Panc1 (cell line): ENCODE measurements at places on chromosomes 3 and 15.

GRCh38 chr3:16888785-16889607, 4.2 kb downstream of the PLCL2 start:
- DNase-seq: no peak

DNA sequence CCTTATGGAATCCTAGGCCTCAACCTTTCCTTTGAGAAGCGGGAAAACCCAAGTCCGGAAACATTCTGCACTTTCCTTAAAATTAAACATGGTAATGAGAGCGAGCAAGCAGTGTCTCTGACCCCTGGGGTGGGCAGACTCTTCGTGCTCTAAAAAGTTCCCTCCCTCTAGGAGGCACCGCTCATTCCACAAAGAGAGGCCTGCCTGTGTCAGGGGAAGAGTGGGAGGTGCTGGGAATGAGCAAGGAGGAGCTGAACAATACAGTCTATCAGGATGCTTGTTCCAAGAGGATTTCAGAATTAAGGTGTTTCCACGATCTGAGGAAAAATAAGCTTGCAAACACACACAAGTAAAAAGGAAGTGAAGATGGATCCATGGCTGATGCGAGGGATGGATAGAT, 6.0 kb upstream of the RLBP1 start:
- DNase-seq: no peak

GRCh38 chr3:43180027-43180426, 74.1 kb upstream of the POMGNT2 start:
- DNase-seq: no peak

DNA sequence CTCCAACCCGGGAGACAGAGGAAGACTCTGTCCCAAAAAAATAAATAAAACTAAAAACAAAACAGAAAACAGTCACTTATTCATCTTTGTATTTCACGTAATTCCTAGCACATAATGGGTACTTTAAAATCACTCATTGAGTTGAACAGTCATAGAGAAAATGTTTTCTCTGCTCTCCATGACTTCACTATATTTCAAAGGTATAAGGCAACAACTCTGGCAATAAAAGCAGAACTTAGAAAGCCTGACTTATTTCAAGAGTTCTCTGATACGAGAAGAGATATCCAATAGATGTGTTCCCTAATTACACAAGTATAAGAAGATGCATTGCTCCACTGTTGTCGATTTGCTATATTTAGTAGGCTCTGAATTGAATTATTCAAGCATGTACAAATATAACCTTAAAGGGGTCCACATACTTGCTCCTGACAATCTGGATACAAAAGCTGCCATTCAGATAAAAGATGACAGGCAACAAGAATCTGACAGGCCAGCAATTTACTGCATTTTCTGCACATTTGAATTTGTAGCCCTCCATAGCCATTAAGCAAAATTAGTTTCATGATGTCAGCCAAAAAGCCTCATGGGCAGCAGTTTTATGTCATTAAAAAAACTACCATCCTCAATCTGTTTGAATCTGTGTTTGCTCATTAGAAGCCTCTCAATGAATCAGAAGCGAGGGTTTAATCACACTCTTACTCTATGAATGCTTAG, 47.9 kb downstream of the PEAK1 start:
- DNase-seq: no peak

DNA sequence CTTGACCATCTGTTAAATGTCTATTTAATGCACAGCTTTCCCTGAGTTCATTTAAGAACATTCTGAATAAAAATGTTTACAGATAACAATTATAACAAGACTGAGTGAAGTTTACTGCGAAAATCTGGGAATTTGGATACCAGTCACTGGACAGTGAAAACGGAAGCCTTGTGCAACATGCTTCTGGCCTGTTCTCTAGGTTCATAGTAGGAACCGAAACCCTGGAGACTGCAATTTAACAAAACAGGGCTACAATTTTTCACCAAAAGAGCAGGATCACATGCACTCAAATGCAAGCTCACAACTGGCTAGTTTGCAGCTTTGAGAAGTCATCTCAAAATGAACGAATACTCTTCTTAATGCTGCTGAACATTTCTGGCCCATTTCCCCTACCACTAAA, 435.9 kb downstream of the NR2F2 start:
- no peak for DNase-seq

DNA sequence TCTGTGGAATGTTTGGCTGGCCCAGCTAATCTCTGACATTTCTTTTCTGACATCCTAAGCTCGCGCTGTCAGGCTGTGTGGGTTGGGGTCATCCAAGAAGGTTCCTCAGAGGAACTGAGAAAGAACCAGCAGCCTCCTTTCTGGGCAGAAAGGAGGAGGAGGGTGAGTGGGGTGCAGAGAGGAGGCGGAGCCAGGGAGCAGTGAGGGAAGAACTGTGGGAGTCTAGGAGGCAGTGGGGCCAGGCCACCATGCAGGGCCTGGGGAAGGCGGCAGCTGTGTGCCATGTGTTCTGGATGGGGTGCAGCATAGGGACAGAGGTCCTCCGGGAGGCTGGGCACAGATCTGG, 5.3 kb downstream of the SEMA7A start:
- no peak for DNase-seq
